Activated CD8-positive, alpha-beta memory T cell treated with anti-CD3 and anti-CD28 coated beads for 24 hours (primary cell): ENCODE measurements at places on chromosomes 12 and 14.

DNA sequence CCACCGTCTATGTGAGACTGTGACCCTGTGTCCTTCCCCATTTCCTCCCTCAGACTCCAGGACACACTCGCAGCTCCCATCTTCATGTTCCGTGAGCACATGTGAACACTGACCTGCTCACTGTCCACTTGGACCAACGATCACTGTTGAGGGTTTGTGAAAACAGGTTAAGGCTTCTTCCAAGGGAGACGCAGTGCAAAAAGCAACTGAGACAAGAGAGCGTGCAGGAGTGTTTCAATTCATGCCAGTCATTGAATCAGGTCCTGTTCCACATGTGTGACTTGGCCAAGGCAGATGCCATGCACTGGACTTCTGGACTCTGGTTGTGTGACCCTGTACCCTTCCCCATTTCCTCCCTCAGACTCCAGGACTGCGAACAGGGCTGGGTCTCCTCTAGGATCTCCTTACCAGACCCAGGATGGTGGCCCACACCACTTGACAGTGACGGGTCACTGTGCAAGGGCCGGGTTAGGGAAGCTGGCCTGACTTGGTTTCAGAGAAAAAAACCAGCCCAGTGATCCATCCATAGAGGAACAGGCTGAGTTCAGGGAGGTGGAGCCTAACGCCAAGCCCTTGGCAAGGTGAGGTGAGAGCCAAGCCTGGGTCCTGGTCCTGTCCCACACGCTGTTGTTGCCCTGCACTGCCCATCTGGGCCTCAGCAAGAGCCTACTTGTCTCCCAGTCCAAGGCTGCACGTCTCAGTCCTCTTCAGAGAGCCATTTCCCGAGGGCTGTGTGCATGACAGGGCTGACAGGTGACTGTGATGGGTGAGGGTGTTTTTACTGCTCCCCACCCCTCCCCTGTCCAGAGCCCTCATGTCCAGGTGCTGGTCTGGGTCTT, 5.7 kb upstream of the KRT5 start:
- peak; percentile 52 for DNase-seq

- DNase-seq = no peak
Observed at GRCh38 chr14:30462358-30462757, 96.6 kb upstream of the G2E3 start.

- DNase-seq = no peak
Observed at GRCh38 chr12:76925135-76925534, 46.3 kb upstream of the CSRP2 start.

GRCh38 chr12:93363841-93364297, 13.9 kb upstream of the NUDT4 start:
- no peak for DNase-seq

- DNase-seq = no peak
Observed at GRCh38 chr12:31524791-31525495, 66.0 kb downstream of the DENND5B start.

DNA sequence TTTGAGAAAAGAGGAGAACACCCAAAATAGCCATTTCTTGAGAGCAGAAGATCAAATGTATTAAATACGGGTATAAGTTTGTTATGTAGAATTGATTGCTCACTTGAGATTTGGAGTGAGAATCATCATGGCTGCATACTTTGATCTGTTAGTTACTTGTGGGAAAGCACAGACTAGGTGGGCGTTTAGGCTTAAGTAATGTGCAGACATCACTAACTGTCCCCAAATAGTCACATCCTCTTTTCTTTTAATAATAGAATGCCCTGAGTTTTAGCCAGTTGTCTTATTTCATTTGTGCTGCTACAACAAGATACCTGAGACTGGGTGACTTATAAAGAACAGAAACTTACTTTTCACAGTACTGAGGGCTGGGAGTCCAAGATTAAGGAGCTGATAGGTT, 14.3 kb upstream of the GTF2A1 start:
- no peak for DNase-seq

DNA sequence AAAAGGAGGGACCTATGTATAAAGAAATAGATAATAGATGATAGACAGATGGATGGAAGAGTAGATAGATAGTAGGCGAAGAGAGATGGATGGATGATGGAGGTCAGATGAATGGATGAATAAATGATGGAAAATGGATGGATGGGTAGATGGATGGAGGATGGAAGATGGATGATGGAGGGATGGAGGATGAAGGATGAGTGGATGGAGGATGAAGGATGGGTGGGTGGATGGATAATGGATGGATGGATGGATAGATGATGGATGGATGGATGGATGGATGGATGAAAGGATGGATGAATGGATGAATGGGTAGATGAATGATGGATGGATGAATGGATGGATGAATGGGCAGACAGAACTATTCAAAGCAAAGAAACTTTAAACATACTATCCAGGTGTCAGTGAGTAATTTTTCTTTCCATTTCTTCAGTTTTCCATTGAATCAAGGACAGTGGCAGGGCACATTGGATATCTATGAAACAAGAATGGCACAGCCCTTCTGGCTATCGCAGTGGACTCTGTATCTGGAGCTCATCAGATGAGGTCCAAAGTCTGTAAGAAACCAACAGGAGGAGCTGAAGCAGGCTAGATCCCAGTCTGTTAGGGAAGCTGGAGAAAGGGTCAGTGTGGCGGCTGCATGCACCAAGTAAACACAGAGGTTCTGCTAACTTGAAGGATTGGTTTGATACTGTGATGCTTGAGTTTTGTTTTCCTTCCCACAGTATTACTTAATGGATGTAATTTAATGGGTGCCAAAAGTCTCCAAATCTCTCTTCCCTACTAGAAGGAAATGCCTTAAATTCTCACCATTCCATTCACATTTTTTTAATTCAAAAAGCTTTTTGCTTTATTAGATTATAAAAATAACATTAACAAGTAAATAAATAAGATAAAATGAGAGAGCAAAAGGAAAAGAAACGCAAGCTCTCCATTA, 18.1 kb upstream of the MED13L start:
- no peak for DNase-seq

DNA sequence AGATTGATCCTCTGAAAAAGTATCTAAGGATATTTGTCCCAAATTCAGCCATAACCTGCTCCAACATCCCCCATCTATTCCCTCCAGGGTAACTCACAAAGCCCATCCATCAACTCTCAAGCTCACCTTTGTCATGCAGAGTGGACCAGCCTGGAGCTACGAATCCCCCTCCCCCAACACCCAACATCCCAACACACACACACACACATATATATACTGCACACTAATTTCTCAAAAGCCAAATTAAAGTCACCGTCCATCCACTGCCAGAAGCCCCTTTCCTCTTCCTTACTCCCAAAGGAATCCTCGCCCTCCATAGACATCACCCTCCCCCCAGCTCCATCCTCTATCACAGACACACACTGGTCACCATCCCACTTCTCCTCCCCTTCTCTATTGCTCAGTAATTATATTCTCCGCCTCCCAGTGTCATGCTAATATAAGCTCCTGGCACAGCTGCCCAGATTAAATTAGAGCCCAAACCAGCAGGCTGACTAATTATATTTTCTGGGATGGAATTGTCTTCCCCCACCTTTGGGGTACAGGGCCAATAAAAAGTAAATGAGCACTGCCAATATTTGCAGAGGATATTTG, 13.5 kb upstream of the TESPA1 start:
- DNase-seq = no peak

GRCh38 chr12:27523305-27523641, 733 bp upstream of the PPFIBP1 start:
- DNase-seq = no peak

DNA sequence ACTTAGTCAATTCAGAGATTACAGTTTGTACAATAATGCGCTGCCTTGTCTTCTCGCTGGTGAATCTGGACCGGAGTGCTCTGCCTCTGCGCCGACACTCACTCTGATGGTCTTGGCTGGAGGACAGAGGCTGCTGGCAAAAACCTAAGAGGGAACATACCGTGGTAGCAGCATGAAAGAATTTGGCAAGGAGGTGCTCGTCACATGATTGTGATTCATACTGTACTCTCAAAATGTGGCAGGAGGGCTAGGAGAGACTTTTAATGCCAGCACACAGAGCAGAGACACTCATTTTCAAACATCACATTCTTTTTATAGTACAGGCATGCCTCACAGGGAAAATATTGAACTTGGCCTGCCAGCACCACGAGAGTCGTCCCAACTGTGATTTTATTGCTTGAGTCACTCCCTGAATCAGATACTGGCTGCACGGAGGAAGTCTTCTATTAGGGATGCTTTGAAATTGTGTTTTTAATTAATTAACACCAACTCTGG, 67.8 kb downstream of the HMGA2 start:
- DNase-seq = no peak

DNA sequence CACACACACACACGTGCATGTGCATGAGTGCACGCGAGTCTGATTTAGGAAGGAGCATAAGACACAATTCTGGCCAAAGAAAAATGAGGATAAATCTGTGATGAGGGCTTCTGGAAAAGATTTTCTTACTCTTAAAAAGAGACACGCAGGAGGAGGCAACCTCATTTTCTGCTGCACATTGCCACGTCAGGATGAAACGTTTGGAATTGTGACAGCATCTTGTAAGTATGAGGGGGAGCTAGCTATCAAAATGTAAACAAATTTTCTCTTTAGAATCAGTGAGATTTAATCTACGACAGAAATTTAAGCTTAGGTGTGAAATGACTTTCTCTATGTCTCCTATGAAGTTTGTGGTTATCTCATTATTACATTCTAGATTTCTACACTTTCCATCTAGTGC, 31.1 kb upstream of the NUBPL start:
- no peak for DNase-seq

GRCh38 chr12:16685107-16685506, 79.1 kb upstream of the LMO3 start:
- DNase-seq = no peak

- DNase-seq = no peak
Observed at GRCh38 chr14:104776961-104777807, 18.4 kb downstream of the AKT1 start.

DNA sequence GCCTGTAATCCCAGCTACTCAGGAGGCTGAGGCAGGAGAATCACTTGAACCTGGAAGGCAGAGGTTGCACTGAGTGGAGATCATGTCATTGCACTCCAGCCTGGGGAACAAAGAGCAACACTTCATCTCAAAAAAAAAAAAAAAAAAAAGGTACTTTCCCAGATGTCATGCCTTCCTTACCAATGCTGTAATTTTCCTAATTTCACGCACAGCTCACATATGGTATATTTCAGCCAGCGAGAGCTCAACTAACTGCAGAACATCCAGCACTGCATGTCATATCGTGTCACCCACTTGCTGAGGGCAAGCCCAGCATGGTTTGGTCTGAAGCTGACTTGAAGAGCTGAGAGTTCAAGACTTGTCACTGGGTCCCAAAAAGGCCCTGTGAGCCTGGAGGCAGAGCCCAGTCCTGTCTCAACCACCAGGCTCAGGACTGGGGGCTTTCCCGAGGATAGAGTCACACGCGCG, 29.0 kb downstream of the NFKBIA start:
- DNase-seq = no peak

- DNase-seq = no peak
Observed at GRCh38 chr14:69586404-69586803, 11.7 kb upstream of the CCDC177 start.

GRCh38 chr14:103292426-103293374, 41.3 kb upstream of the EIF5 start:
- peak; percentile 90 for DNase-seq

DNA sequence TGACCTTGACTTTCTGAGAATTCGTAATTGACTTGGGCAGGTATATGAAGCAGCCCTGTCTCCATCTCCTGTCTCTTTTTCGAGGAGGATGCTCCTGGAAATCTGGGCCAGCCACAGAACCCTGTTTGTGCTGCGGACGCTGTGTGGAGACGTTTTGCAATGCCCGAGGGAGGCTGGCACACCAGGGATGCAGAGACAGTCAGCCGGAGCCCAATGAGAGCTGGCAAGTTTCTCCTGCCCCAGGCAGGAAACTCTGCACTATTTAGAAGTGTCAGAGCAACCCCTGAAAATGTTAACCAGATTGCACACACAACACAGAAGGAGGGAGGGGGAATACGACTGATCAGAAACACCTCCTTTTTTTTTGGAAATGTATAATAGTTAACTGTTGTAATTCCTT, 103.2 kb upstream of the DYRK2 start:
- DNase-seq = no peak
